Left ventricle myocardium inferior (tissue), 1 donor: ENCODE measurements at places on chromosomes 7 and 10.

DNA sequence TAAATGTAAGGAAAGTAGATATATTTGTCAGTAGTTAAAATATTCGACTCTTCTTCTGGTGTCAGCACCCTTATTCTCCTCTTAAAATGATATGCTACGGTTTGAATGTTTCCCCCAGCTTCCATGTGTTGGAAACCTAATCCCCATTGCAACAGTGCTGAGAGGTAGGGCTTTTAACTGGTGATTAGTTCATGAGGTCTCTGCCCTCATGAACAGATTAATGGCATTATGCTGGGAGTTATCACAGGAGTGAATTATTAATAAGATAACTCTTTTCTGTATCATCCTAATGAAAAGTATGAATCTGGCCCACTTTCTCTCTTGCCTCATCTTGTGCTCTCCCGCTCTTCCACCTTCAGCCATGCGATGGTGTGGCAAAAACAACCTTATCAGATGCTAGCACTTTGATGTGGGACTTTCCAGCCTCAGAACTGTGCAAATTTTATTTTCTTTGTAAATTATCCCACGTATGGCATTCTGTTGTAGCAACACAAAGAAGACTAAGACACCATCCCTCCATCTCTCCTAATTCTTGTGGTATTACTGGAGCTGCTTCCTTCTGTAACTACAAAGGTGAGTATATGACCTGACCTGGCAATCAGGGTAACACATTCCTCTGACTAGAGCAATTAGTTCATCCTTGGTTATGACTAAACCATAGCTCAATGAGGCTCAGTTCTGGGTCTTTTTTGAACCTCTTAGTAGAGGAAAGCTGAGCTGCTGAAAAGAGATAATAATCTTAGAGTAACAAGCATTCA is 171.1 kb upstream of the TMEM196 start:
- DNase-seq: no peak

DNA sequence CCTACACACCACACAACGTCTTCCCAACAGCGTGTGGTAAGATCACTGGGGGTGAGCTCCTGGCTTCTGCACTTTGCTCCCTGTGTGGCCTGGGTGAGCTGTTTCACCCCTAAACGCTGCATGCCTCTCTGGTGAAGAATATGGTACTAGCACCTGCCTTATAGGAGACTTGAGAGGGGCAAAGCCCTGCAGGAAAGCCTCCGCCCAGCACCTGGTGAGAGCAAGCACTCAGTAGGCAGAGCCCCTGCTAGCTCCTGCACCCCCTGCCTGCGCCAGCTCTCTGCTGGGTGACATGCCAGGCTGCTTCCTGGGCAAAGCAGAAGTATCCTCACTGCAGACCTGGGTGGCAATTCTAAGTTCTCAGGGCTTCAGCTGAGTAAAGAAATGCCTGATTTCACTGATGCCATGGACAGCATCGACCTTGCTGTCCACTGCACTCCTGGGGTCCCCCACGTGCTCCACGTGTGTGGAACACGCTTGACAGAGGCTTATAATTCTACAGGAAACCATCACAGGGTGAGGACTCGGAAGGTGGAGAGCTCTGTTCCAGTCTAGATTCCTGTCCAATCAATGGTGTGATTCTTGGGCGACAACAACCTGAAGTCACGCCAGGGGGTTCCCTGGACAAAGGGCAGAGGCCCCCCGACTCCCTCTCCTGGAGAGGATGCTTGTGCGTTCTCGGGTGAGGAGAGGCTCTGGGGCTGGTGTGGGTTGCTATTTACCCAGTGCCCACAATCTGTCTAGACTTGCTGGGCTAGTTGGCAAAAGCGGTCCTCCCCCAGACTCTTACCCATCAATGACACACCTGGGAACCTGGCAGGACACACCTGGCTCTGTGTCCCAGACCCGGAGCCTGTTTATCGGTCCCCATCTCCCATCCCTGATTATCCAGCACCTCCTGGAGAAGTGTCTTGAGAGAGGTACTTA is 5.0 kb upstream of the CALML5 start:
- no peak for DNase-seq

- no peak for DNase-seq
Observed at GRCh38 chr7:78218876-78219275, 420.3 kb downstream of the PHTF2 start.

GRCh38 chr10:112047674-112048073 is 135.9 kb downstream of the GPAM start:
- DNase-seq: no peak
